Stimulated activated CD4-positive, alpha-beta T cell treated with anti-CD3 and anti-CD28 coated beads, Interleukin-4, amount 100 ng/mL, for 1 hour (primary cell): ENCODE measurements at places on chromosomes 13 and 19.

- no peak for DNase-seq
These were observed 12.2 kb upstream of the BCAM start for GRCh38 chr19:44796701-44797115.

DNA sequence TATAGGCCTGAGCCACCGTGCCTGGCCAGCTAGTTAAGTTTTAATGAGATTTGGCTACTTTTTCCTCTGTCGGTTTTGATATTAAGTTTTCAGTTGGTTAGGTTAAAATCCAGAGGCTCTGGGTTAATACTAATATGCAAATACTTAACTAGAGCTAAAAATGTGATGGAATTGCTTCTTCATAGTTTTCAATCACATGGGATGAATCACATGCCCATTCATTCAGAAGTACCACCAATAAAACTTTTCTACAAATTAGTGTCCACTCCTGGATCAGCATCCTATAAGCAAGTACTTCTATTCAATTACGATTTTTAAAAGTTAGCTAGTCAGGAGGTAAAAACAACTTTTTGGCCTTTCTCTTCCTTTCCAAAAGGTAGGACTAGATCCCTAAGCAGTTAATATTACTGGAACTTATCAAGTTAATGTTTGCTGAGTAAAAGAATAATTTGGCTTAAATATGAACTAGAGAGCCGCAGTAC is 4.3 kb downstream of the SLC25A30 start:
- DNase-seq: no peak

DNA sequence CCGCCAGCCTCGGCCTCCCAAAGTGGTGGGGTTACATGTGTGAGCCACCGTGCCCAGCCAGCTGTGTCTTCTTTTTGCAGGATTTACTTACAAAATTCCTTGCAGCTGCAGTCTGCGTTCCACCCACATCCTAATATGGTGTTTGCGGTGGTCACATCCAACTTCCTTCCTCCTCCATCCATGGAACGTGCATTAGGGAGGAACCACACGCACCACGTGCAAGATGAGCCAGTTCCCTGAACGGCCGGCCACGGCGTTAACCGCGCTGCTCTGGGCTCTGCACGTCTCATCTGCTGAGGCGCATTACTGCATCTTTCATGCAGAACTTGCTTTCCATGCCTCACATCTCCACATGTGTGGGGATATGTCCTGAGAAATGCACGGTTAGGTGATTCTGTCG is 13.0 kb upstream of the SIGLEC11 start:
- DNase-seq: no peak

DNA sequence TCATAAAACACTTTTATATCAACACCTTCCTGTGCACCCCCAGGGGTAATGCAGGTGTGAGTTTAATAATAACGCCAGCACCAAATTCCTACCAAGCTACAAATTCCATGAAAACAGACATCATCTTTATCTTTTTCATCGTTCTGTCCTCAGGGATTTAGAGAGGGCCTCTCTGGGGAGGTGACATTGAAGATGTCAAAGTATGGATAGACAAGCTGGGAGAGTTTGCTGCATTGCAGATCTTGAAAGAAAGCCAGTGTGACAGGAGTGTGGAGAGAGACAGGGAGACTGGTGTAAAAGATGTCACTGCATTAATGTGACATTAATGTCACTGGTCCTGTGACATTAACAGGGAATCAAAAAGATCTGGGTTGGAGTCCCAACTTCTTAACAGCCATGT is 10.1 kb downstream of the CACNG6 start:
- no peak for DNase-seq

GRCh38 chr13:33543089-33543459 is 257.5 kb upstream of the STARD13 start:
- DNase-seq: no peak

GRCh38 chr13:36918246-36919131 is 1.5 kb downstream of the SMAD9 start:
- no peak for DNase-seq

GRCh38 chr13:110664041-110664440 is 41.9 kb downstream of the CARS2 start:
- DNase-seq: no peak

DNA sequence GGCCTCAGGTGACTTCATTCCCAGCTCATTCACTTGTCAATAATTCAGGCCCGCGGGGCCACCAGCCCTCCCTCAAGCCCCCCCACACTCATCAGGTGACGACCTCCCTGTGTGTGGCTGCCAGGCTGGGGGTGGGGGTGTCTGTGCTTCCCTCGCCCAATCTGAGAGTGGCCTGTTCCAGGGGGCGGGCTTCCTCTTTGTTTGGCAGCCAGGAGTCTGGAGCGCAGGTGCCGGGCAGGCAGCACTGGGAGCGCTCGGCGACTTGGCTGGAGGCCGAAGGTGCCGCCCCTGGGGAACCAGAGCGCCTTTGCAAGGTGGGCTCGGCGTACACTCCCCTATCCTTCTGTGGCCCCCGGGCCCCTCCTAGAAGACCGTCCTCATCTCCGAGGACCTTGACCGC is 5.4 kb upstream of the ZNF98 start:
- DNase-seq: no peak

GRCh38 chr19:570251-570686 is 2.1 kb upstream of the BSG start:
- no peak for DNase-seq
